NCI-H345 (cell line): ENCODE measurements at places on chromosomes 3 and 15.

DNA sequence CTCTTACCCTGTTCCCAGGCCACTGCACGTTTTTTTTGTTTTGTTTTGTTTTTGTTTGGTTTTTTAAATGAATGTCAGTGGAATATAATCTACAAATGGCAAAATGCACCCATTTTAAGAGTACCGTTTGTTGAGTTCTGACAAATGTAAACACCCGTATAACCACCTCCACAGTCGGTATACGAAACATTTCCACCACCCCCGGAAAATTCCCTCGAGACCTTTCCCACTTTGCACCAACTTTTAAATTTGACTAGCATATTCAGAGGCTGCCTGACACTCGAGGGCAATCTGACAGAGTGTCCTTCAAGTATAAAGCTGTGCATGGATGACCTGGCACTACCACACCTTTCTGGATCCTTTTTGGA is 613 bp upstream of the ARHGEF3 start:
- DNase-seq = no peak

GRCh38 chr15:55834331-55834730 is 91.4 kb upstream of the PRTG start:
- no peak for DNase-seq

GRCh38 chr3:146628671-146629070 is 23.5 kb upstream of the PLSCR5 start:
- DNase-seq = no peak

DNA sequence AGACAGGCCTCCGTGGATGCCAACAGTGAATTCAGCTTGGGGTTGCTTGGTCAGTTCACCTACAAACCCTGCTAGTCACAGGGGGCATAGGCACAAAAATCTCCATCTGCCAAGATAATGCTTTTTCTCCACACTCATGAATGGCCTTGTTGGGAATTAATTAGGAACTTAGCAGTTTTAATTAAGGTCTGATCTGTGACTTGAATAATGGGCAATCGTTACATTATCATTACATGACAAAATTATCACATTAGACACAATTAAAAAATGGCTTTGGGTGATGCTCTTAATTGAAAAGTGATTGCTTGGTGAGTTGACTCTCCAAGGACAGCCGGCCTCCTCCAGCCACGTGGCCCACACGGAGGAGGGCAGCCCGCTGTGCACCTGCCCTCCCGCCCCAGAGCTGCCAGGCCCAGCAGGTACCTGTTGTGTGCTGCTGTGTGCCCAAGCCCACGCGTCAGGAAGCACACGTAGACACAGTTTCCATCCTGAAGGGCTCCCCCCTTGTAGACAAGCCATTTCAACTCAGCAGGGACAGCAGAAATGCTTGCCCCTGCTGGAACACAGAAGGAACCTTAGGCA is 274.2 kb downstream of the OCA2 start:
- DNase-seq = no peak

- DNase-seq = no peak
Observed at GRCh38 chr3:50430191-50430590, 70.9 kb upstream of the TMEM115 start.

GRCh38 chr15:75061272-75061671 is 37.9 kb downstream of the PPCDC start:
- DNase-seq = no peak

GRCh38 chr3:181252631-181253030 is 263.1 kb upstream of the DNAJC19 start:
- peak; percentile 67 for DNase-seq

- DNase-seq = no peak
Observed at GRCh38 chr3:32428092-32429068, 36.7 kb downstream of the CMTM7 start.

GRCh38 chr3:101179637-101180036 is 140.7 kb downstream of the IMPG2 start:
- DNase-seq = no peak

DNA sequence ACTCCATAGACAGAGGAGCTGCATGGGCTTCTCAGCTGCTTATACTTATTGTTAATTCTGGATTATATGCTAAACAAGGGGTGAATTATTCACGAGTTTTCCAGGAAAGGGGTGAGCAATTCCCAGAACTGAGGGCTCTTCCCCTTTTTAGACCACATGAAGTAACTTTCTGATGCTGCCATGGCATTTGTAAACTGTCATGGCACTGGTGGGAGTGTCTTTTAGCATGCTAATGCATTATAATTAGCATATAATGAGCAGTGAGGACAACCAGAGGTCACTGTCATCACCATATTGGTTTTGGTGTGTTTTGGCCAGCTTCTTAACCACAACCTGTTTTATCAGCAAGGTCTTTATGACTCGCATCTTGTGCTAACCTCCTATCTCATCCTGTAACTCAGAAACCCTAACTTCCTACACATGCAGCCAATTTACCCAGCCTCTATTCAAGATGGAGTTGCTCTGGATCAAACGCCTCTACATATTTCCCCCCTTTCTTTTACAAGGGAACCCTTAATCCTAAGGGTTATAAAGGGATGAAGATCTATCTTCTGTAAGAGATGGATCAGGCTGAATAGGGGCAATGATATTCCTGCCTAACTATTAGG is 12.1 kb upstream of the DMXL2 start:
- no peak for DNase-seq

DNA sequence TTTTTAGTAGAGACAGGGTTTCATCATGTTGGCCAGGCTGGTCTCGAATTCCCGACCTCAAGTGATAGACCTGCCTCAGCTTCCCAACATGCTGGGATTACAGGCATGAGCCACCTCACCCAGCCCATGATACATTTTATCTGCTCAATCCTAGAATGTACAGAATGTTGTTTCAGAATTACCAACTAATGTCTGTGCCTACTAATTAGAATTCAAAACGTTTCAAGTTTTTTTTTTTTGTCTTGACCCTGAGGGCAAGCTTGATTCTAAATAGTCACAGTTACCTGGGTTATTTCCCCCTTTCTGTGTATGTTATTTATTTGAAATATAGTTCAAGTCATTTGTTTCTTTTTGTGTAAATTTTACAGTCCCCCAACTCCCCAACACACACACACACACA is 5.3 kb upstream of the KIF23 start:
- no peak for DNase-seq

- no peak for DNase-seq
Observed at GRCh38 chr15:93801206-93801605, 430.2 kb upstream of the MCTP2 start.

DNA sequence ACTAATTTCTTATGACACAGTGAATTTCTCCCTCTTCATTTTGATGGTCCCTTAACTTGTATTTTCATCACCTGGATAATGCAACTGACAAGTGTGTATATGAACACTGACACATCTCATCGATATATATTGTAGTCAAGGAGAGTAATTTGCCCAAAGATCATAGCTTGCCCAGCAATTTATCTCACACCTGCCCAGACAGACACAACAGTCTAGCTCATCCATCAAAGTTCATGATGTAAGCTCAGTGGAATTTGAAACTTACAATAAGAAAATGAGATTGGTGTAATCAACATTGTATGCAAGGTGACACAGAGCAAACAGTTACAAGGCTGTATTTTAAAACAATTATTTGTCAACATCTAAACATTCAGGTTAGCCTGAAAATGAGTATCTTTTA is 805.8 kb downstream of the NAALADL2 start:
- no peak for DNase-seq

GRCh38 chr3:131072099-131072559 is 45.5 kb downstream of the NEK11 start:
- no peak for DNase-seq

DNA sequence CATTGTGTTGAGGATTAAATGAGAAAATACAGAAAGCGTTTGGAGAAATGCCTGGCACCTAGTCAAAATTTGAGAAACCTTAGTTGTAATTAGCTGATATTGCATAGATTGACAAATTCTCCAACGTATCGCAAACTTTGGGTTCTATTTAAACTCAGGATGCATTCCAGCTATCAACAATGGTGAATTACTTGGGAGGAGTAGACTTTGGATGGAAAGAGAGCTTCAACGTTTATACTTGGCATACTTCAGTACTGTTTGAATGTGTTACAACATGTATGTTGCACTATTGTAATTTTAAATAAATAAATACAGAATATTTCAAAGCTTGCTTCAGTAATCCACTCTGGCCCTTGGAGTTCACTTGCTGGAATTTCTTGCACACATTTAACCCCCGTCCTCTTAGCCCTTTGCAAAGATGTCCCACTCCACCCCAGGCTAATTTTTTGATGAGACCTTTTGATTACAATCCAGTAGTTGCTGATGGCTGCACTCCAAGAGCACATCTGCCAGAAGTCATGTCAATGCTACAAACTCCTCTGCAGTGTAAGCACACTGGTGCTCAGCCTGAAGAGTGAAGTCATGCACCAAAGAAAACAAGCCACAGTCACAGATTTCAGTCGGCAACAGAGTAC is 4.7 kb upstream of the DIS3L start:
- no peak for DNase-seq

DNA sequence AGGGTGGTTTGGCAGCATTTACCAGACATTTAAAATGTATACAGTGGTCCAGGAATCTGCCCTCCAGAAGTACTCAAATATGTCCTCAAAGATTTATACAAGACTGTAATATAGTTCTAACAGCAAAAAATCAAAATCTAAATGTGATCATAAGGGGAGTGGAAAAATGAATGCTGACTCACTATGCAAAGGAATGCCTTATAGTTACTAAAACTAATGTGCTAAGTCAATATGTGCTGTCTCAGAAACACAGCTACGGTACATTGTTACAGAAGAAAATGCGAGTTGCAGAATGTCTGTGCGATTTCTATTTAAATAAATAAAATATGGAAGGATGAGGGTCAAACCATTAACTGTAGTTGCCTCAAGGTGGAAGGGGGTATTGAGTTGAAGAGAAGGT is 230.1 kb upstream of the UBE2E1 start:
- no peak for DNase-seq

DNA sequence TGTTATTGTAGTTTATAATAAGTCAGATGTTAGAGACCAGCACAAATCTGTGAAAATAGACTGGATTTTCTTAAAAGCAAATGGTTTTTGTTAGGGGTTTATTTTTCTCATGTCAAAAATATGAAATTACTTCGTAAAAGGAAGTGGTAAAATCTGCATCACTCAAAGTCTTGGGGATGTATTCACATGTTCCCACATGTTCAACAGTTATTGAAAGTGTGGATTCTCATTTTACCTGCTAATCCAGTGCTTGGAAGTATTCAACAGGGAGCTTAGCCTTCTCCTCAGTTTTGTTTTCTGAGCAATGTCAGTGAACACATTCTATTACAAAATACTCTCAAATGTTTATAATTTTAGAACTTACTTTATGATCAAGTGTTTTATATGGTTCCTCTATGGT is 352.0 kb downstream of the SOX2 start:
- no peak for DNase-seq

- DNase-seq = no peak
Observed at GRCh38 chr15:65336493-65337435, 32.3 kb downstream of the RNU5B-1 start.

GRCh38 chr15:60057554-60057953 is 53.4 kb downstream of the FOXB1 start:
- no peak for DNase-seq

GRCh38 chr3:129112308-129113052 is 9.1 kb downstream of the RAB43 start:
- no peak for DNase-seq

GRCh38 chr3:24832891-24833290 is 338.2 kb upstream of the THRB start:
- no peak for DNase-seq

- no peak for DNase-seq
Observed at GRCh38 chr15:66981771-66982170, 83.6 kb upstream of the SMAD3 start.

DNA sequence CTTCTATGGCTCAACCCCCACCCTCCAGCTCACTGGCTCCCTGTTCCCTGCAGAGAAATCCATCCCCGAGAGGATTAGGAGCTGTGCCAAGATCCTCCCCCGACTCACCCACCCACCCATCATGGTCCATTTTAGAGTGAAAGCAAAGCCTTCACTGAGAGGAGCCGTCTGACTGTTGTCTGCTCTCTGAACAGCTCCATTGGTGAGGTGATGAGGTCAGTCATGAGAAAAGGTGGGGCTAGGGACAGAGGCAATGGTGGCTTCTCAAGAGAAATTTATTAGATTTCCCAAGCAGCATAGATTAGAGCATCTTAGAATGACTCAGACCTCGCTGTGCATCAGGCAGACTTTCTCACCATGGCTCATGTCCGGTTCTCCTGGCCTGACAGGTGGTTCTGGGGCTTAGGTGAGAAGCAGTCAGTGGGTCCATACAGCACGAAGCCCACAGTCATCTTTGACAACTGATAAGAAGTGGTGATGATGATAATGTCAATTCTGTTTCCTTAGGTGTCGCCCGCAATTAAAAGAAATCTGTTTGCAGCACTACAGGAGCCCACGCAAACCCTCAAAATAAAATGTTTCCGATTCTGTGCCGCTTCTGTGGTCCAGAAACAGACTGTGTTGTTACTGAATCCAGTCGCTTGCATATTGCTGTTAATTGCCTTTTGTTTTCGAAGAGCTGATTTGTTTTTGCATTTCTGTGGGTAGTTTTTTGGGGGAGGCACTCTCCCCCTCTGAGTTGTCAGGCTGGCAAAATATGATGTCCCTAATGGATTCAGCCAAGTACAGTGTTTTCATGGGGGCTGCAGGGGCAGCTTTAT is 24.8 kb upstream of the RHO start:
- DNase-seq = peak; percentile 32

DNA sequence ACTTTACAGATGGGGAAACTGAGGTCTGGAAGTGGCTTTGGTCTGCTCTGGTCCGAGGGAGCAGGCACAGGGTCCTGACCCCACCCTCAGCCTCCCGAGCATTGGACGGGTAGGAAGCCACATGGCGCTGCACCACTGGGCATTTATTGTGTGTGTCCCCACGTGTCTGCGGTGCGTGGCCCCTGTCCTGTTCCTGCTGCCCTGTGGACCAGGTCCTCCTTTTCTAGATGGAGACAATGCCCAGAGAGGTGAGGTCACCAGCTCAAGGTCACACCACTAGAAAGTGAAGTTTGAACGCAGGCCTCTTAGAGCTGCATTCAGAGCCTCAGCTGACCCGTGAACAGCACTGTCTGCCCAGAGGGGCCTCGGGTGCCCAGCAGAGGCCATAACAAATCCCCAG is 26.8 kb downstream of the DUSP7 start:
- DNase-seq = no peak

GRCh38 chr3:197169028-197169427 is 129.4 kb downstream of the DLG1 start:
- no peak for DNase-seq

DNA sequence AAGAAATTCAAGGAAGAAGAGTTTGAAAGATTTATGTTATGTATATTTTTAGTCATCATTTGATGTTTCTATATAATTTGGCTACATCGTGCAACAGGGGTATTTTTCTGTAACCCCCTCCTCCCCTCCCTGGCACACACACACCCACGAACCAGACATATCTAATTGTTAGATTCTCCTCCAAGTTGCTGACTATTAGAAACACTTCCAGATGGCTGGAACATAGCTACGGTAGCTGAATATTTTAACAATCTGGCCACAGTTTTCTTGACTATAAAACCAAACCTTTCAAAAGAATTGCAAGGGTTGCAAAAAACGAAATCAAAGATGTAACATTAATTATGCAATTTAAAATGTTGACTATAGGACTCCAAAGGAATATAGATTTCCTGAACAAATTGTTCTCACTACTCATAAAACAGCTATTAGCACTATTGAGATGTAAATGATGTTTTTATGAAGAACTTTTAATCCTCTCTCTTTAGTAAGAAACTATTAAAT is 154.4 kb downstream of the CHL1 start:
- DNase-seq = no peak

- no peak for DNase-seq
Observed at GRCh38 chr3:185351396-185351795, 11.5 kb upstream of the MAP3K13 start.
